Cardiac fibroblast (primary cell): ENCODE measurements at places on chromosomes 16 and 17.

DNA sequence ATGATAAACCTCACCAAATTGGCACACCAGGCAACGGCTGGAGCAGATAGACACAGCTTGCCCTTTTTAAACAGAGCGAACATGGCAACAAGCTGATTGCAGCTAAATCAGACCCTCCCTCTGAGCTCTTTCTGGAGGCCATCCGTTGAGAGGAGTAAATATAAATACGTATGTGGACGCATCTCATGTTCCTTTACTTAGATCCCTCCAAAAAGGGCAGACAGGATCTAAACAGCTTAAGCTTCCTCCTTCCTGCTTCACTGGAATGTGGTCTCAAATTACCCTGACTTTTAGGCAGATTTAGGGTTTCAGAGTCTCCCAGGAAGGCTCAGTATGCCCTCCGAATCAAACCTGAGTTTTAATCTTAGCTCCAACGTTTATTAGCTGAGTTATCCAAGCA lies 204.7 kb upstream of the GOT2 start:
- no peak for DNase-seq

- no peak for DNase-seq
Measured at GRCh38 chr16:87832741-87833502, 36.4 kb downstream of the SLC7A5 start.

- DNase-seq = no peak
Measured at GRCh38 chr17:57124053-57124452, 39.0 kb downstream of the AKAP1 start.

DNA sequence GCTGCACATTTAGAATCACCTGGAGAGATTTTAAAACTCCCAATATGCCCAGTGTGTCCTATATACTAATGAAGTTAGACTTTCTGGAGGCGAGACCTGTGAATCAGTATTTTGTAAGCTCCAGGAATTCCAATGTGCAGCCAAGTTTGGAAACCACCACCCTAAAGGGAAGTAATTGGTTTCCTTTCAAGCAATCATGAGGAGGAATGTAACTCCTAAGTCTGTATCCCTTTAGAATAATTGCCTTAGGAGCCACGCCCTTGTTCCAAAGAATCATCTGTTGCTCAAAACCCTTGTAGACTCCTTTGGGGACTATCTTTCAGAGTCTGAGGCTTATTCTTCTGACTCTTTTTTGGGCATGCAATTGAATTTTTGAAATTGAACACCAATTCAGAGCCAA lies 84.4 kb downstream of the DNAH9 start:
- no peak for DNase-seq

DNA sequence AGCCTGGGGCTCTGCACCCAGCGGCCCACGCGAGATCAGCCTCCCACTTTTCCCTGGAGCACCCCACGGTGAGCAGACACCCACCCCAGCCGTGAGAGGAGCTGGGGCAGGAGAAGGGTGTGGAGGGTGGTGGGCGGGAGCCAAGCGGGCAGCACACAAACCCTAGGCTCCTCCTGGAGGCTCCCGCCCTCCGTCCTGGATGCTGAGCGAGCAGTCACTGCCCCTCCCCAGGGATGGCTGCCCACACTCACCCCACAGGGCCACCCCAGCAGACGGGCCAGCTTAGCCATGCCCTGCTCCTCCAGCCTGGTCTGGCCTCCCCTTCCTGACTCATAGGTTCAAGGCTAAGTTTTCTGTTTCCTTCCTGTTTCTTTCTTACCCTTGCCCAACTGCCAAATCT lies 15.7 kb upstream of the ABCC3 start:
- DNase-seq = peak; percentile 17

- peak; percentile 95 for DNase-seq
Measured at GRCh38 chr17:27384261-27384701, 72.0 kb upstream of the KSR1 start.

DNA sequence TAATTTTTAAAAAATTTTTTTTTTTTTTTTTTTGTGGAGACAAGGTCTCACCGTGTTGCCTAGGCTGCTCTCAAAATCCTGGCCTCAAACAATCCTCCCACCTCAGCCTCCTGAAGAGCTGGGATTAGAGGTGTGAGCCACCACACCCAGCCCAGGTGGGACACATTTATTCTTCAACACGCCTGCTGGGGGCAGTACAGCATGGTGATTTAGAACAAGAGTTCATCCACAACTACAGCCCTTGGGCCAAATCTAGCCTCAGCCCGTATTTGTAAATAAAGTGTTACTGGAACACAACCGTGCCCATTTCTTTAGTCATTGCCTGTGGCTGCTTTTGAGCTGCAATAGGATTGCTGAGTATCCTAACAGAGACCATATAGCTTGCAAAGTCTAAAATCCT lies 92.8 kb downstream of the KATNIP start:
- peak; percentile 37 for DNase-seq

- DNase-seq = no peak
Measured at GRCh38 chr17:18858567-18859245, 775 bp downstream of the PRPSAP2 start.

- DNase-seq = no peak
Measured at GRCh38 chr16:70438585-70438968, 323 bp downstream of the ST3GAL2 start.
